CD4-positive, alpha-beta T cell treated with Interleukin-17A for 1 hour (primary cell): ENCODE measurements at places on chromosomes 12 and 14.

DNA sequence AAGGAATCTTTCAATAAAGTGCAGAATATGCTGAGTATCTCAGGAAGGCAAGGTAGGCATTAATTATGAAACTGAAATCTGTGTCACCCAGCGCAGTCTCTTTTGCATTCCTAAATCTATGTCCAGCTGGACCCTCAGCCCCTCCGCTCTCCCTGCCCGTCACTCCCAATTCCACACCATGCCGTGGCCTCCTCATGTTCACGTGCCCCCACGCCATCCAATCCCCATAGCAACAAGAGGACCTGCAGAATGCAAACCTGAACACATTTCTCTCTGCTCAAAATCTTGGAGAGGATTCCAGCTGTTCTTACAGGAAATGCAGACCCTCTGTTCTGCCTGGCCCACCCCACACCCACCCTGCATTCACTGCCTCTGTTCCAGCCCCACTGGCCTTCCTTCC is 35.3 kb downstream of the KDM2B start:
- DNase-seq = no peak

DNA sequence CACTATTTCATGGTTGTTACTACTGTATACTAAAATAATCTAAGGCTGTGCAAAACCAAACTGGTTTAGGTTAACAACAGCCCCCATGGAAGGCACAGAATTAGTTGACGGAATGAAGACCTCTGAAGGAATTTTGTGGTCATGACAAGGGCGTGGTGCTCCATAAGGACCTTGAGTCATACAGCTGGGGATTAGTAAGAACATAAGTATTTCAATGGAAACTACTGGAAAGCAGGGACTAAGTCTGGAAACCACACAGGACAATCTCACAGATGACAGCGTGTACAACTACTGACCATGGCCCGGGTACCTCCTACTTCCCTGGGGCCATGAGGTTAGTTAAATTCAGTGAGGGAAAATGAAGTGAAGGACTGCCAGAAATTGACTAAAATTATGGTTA is 98.5 kb upstream of the PLEKHA5 start:
- DNase-seq = no peak

GRCh38 chr12:94783862-94784261 is 133.5 kb upstream of the TMCC3 start:
- no peak for DNase-seq

- DNase-seq = no peak
Observed at GRCh38 chr12:52191841-52192791, at the start of gene KRT80. Gene KRT80 (minus strand): TSS chr12:52192014. CDS start chr12:52191902, 112 bp downstream.

DNA sequence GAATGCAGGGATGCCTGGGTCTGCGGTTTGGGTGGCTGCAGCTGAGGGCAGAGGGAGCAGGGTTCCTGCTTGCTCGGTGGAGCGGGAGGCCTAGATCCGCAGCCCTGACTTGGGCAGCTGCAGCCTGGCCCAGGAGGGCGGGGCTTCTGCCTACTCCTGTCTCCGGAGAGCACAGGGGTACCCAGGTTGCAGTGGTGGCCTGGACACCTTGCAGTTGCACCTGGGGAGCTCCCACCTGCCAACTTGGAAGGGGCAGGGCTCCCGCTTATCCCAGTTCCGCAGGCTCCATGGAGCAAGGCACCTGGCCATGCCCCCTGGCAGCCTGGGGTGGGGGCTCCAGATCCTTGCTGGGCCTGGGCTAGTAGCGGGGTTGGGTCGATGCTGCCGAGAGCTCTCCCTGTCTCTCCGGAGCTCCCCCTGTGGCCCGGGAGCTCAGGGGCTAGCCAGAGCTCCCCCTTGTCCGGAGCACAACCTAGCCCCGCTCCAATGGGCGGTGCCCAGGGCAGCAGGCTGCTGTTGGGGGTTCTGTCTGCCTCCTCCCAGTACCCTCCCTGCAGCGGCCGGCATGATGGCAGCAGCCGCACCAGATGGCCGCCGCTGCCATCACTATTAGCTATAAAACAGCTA is 136.4 kb downstream of the PTPRR start:
- no peak for DNase-seq

DNA sequence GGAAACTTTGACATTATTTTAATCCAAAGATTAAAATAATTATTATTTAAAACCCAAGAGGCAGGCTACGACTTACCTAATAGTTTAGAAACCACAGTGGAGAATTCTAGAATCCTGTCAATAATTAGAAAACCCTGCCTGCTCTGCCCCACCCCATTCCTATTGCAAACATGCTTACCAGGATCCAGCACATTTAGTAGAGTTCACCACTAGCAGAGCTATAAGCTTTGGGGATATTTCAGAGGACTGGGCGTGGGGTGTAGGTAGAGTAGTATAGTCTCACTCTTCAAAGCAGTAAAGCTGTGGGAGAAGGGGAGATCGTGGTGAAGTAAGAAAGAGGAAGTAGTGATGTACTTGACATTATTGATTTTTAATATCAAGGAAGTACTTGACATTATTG is 100.3 kb downstream of the FIGNL2 start:
- DNase-seq = no peak
